Right lobe of liver (tissue), 6 donors: ENCODE measurements at places on chromosomes 12 and 14. TPM values are rescaled to one million over a fixed set of nuclear protein-coding genes. Genes with fewer than 3 reads are reported as not detected.

DNA sequence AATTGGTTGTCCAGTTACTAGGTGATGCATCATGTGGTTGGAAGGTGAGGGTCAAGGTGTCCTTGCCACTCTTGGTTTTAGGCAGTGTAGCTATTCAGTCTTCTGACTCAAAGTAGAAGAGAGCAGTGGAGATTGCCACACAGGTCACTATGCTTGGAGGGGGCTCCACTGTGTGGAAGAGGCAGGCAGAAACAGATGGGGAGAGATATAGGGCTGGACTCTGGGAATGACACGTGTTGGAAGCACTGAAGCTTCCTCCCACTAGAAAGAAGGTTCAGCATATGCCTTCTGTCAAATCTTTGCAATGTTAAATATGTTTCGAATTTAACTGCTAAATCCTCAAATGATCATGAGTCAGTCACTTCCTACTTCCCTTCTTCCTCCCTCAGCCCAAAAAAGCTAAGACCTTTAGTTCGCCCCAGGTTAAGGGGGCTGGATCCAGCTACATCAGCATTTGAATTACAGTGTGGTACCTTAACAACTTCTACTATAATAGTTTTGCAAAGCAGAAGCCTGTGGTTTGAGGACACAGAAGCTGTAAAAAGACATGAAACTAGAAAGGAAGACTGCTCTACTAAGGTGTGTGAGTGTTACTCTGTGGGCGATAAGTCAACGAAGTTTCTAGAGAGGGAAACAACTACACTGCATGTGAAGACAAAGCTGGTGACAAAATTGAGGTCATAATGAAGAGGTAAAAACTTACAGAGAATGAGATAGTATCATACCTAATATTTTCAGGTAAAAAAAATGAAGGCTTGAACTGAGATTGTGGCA lies 228.0 kb downstream of the NELL2 start:
- DNase-seq = no peak
- no peaks in the 10 kb centered on the region for H3K36me3 ChIP-seq
- no peak overlapping the region for H3K27ac ChIP-seq
- no peak overlapping the region for H3K4me3 ChIP-seq

- DNase-seq = no peak
- H3K4me3 ChIP-seq = no peak overlapping the region
- H3K27ac ChIP-seq = no peak overlapping the region
- no peaks in the 10 kb centered on the region for H3K4me1 ChIP-seq
- no peaks in the 10 kb centered on the region for H3K27me3 ChIP-seq
Observed at GRCh38 chr12:24852420-24852819, 96.5 kb downstream of the BCAT1 start.

DNA sequence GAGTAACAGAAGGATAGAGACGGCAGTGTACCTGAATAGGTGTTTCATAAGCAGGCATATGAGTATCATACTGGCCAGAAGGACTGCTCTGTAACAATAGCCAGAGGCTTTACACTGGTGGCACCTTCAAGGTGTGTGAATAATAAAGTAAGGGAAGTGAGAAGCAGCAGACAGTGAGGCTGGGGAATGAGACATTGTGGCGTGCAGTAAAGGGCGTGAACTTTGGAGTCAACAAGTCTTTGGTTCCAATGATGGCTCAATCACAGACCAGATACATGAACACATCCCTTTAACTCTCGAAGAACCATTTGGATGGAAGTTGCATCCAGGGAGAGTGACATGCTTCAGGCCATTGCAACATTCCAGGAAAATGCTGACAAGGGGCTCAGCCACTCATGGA lies 32.0 kb upstream of the CCND2 start:
- no peak for DNase-seq
- H3K4me1 ChIP-seq = no peaks in the 10 kb centered on the region
- H3K4me3 ChIP-seq = no peak overlapping the region

GRCh38 chr14:94143239-94143638 lies 13.8 kb upstream of the IFI27L2 start:
- no peak for DNase-seq
- H3K27ac ChIP-seq = no peak overlapping the region
- no peaks in the 10 kb centered on the region for H3K4me1 ChIP-seq
- H3K4me3 ChIP-seq = no peak overlapping the region
- H3K27me3 ChIP-seq = no peaks in the 10 kb centered on the region

The SERPINA10 gene
- total RNA-seq = 128 TPM

The PLA2G1B gene
- not detected for total RNA-seq

The NFATC4 gene
- 1.0 TPM for total RNA-seq

The CCT2 gene
- total RNA-seq = 81.9 TPM

The MDM2 gene
- 58.3 TPM for total RNA-seq

The APOLD1 gene
- total RNA-seq = 0.79 TPM
